Endodermal cell (in vitro differentiated cells): ENCODE measurements at places on chromosomes 12 and 14.

DNA sequence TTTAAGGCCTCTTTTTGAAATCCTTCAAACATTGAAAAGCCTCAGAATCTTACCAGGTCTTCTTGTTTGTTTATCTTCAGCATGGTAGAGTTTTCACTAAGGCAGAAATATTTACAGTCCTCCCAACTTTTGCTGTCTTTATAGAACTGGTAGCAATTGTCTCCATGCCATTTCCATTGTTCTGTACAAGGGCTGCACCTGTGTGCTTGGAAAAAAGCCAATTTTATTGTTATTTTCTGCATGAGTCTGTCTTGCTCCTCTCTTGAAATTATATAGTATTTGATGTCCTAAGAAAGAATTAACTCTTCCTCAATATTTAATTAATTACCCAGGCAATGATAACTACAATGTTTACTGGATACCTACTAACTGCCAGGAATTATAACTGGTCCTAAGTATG, 23.3 kb downstream of the CLEC1A start:
- DNase-seq: no peak

- DNase-seq: no peak
These were observed 19.7 kb upstream of the FAM222A start for GRCh38 chr12:109693653-109694600.

DNA sequence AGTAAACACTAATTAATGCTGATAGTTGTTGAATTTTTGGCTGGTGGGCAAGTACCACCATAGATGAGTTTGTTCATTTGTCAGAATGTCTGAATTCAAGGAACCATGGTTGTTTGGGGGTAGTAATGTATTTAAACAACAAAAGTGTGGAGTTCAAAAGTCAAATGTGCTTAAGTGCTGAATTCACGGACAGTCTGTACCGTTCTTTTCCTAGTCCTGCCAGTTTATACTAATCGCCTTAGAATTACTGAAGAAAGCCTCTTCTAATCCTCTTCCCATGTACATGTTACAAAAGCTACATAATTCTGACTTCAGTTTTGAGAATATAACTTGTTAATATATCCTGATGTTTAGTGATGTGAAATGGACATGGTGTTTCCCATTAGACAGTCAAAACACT, 2.7 kb downstream of the NAA25 start:
- peak; percentile 16 for DNase-seq

DNA sequence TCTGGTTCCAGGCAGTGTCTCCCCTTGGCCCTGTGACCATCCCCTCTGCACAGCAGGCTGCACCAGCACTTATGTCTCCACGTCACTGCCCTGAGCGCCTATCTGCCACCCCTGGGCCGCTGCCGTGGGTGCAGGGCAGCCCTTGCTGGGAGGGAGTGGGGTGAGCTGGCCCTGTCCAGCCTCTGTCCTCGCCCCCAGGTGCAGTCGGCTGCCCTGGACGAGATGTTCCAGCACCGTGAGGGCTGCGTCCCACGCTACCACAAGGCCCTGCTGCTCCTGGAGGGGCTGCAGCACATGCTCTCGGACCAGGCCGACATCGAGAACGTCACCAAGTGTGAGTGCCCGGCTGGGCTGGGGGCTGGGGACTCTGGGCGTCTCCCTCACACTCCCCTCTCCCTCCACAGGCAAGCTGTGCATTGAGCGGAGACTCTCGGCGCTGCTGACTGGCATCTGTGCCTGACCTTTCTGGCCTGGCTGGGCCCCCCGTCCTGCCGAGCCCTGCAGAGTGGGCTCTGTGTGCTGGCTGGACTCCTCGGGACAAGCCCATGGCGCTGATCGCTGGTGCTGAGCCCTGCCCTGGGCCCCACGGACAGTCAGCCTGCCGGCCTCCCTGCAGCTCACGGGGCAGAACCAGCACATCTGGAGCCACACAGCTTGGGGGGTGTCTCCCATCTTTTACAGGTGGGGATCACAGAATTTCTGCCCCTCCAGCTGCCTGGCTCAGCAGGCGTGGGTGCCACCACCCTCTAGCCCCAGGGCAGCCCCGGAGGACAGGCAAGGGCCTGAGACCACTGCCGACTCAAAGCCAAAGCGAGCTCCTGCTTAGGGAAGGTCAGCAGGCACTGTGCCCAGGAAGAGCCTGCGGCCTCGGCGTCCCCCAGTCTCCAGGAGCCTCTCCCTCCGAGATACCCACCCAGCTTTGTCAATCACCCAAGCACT, 7.9 kb upstream of the PUS1 start:
- no peak for DNase-seq

DNA sequence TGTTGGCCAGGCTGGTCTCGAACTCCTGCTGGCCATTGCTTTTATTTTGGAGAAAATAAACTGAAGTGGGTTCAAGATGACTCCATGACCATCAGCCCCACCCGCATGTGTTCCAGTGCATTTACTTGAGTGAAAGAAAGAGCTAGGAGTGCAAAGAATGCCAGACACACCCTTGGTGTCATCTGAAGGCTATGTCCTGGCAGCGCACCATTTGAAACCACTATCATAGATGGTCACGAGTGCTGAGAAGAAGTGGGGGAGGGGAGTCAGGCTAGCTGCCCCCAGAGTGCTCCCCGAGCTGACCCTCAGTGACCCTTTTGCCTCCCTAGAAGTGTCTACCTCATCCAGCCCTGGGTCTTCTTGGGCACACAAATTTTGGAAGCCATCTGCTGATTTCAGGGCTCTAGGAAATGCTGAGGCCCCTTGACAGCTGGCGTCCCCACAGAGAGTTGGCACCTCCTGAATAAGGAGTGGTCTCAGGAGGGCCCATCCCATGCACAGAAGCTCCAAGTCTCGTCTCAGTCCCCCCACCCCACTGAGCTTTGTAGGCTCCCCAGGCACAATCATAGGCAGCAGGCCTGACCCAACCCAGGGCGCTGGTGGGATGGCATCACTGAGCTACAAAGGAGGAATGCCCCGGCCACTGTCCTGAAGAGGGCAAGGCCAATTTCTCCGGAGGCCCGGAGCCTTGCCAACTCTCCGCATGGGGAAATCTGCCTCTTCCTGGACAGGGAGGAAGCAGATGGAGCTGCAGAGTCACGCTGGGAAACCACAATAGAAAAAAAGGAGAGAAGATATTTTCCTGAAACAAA, 28.0 kb downstream of the PXN start:
- no peak for DNase-seq

DNA sequence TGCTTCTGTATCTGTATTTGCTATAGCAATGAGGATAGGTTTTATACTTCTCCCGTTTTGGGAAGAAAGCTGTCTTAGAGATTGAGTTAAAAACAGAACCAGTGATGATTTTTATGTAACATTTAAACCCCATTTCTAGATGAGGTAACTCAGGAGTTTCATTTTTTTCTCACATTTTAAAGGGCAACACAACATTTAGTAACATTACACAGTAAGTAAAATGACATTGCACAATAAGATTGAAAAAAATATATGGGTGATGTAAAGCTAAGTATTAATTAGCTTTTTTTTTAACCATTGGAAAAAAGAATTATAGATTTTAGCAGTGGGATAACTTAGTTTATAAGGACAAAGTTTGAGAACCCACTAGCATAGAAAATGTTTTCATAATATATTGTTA, 25.2 kb upstream of the SCFD1 start:
- no peak for DNase-seq

- DNase-seq: no peak
These were observed 1589.7 kb upstream of the FLRT2 start for GRCh38 chr14:83940253-83940652.

GRCh38 chr12:130018614-130019013, 114.8 kb upstream of the TMEM132D start:
- DNase-seq: peak; percentile 31

- no peak for DNase-seq
These were observed 261.8 kb downstream of the ATP23 start for GRCh38 chr12:58202933-58203718.

DNA sequence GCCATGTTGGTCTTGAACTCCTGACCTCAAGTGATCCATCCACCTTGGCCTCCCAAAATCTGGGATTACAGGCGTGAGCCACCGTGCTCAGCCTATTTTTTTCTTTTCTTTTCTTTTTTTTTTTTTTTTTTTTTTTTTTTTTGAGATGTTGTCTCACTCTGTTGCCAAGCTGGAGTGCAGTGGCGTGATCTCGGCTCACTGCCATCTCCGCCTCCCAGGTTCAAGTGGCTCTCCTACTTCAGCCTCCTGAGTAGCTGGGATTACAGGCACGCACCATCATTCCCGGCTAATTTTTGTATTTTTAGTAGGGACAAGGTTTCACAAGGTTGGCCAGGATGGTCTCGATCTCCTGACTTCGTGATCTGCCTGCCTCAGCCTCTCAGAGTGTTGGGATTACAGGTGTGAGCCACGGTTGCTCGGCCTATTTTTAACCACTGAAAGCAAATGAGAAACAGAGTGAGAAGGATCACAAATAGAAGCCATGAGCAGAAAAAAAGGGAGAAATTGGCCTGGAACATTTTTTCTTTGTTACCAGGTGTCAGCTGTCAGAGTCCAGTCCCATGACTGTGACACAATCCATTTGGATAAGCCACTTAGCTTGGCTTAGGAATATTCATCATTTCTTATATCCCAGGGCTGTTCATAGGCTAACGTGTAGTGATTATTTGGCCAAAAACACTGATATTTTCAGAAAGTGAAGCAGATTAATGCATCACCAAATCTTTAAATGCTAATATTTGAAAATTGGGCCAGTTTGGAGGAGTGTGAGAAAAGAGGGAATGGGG, 7.9 kb upstream of the NFKBIA start:
- DNase-seq: no peak

DNA sequence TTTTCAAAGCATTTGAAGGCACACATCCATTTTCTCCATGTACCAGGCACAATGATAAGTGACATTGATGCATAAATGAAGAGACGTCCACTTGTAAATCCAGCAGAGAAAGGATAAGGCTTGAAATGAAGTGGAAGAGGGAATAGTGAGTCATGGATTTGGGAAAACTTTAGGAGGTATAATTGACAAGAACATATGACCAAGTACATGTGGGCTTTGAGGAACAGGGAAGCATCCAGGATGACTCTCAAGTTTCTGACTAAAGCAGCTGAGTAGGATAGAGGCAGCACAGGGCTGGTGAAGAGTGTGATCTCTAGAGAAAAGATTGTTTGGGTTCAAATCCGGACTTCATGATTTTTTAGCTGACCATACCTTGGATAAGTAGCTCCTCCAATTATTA, 43.6 kb upstream of the SYT1 start:
- no peak for DNase-seq

DNA sequence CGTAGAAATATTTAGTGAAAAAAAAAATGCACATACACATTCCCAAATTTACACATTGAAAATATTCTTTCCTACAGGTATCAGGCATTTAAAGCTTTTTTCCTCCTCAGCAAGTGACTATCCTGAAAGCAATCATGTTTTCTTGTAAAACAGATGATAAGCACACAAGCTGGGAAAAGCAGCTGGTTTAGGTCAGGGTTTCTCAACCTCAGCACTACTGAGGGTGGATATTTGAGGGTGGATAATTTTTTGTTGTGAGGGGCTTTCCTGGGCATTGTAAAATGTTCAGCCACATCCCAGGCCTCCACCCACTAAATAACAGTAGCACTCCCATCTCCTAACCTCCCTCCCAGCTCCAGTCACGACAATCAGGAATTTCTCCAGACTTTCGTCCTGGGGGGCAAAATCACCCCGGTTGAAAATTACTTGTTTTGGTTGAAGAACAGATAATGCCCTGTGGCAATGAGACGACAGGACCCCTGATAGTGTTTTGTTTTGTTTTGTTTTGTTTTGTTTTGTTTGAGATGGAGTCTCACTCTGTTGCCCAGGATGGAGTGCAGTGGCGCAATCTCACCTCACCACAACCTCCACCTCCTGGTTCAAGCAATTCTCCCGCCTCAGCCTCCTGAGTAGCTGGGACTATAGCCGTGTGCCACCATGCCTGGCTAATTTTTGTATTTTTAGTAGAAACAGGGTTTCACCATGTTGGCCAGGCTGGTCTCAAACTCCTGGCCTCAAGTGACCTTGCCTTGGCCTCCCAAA, 15.0 kb upstream of the NT5DC3 start:
- DNase-seq: no peak

- DNase-seq: peak; percentile 96
These were observed 589.3 kb upstream of the TMEM132C start for GRCh38 chr12:127677537-127678131.

DNA sequence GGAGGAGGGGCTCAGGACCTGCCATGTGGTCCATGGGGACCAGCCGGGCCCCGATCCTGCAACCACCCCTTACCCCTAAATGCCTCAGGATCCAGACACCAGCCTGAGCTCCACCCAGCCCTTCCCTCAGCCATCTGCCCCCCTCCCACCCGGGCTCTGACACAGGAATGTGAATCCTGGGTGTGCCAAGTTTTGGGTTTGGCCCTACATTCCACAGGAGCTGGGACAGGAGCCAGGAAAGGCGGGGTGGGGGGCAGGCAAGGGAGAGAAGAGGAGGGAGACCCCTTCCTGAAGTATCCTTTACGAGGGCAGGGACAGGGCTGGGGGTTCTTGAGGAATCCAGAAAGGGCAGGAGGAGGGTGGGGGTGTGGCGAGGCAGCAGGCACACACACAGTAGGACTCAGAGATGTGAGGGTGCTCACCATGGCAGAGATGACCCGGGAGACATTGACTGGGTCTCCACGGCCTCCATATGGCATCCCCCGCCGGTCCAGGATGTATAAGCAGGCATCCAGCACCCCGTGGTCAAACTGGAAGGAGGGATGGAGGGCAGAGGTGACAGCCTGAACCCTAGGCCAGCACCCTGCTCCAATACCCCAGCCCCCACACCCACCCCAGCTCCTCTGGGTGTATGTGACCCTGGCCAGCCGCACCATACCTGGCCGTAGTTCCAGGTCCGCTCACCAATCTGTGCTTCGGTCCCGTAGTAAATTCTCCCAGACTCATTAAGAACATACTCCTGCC, 3.5 kb downstream of the TGM1 start:
- no peak for DNase-seq

DNA sequence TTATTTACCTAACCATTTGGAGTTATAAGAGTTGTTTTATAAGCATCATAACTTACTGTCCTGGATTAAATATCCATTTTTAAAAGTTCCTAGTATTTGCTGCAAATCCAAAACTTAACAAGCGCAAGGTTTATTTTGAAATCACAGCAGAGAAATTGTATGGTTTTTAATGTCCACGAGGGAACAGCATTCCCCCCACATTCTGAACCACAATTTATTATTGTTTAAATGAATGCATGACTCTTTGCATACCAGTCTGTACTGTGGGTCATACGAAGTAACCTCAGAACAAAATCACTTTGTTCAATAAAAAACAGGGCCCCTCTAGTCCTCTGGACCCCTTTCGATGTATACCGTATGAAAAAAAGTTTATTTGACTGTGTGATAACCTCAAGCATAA, 75.9 kb downstream of the DACT1 start:
- DNase-seq: no peak
